Stimulated activated CD8-positive, alpha-beta memory T cell treated with anti-CD3 and anti-CD28 coated beads, Interleukin-12 subunit alpha, Interleukin-12 subunit beta, amount 100 ng/mL, for 1 hour (primary cell): ENCODE measurements at places on chromosomes 5 and 9.
A peak's percentile ranks its signal among the peaks of the same experiment; 100 is the strongest.

DNA sequence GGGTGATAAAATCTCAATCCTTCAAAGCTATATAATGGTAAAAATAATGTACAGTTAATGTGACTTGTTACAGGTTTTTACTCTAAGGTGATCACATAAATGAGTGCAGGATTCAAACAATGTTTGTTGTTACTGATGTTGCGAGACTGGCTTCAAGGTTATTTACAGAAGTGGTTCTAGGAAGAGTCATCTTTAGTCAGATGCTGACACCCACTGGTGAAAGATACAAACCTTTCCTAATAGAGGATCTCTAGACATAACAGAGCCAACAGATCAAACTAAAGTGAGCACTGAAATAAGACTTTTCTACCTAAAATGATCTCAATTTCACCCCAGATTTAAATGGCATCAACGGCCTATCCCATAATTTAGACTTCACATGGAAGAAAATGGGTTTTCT lies 20.2 kb downstream of the ARSB start:
- DNase-seq: no peak

GRCh38 chr9:79769476-79770275 lies 197.9 kb downstream of the TLE4 start:
- no peak for DNase-seq

- no peak for DNase-seq
These were observed 157.8 kb downstream of the FGF18 start for GRCh38 chr5:171577042-171577758.

- peak; percentile 41 for DNase-seq
These were observed 13.4 kb downstream of the OXCT1 start for GRCh38 chr5:41856644-41857491.

DNA sequence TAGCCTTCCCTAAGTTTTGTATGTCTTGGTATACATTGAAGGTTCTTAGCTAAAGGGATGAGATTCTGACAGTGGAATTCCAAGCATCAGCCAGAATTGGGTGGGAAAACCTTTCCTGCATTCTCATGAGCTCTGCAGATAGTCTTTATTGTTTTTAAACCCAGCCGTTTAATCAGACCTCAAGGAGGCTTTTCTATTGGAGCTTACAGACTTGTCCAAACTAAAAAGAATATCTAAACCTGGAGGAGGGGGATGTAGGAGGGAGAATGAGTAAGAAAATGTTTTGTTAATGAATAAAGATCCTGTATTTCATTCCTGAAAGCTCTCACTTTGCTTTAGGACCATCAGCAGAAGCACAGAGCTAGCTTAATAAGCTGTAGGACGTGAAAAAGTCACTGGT lies 41.7 kb downstream of the EBF1 start:
- DNase-seq: no peak

DNA sequence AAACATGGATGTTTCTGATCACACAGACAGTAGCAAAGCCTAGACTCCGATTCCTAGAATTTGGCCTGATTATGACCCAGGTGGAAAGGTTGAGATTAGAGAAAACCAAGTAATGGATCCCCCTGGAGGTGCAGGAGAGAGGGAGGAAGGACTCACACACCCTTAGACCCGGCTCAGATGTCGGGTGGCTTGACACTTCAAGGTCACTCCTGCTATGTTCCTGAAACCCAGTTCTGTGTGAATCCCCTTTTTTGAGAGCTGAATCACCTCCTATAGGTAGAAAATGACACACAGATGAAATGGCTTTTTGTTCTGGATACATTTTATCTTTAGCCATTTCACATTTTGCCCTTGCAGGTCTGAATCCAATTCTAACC lies 192.8 kb downstream of the ARRDC3 start:
- no peak for DNase-seq

DNA sequence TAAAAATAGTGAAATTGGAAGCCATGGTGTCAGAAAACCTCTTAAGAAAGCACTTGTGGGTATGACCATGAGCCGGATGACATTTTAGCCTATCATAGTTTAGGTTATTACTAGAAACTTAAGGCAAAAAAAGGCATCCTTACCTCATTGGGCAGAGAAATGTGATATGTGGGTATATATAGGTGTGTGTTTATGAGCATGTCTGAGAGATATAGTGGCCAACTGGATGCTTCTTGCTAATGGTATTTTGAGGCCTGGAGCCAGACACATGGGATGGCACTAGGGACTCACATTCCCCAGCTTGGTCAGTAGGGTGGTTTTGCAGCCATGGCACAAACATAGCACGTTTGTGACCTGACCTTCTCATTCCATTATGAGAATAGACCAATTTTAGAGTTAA lies 295.6 kb upstream of the MEF2C start:
- DNase-seq: no peak

- no peak for DNase-seq
These were observed 78.6 kb downstream of the MTREX start for GRCh38 chr5:55386356-55386755.

GRCh38 chr9:76137931-76138330 lies 247.5 kb downstream of the PCSK5 start:
- DNase-seq: no peak

DNA sequence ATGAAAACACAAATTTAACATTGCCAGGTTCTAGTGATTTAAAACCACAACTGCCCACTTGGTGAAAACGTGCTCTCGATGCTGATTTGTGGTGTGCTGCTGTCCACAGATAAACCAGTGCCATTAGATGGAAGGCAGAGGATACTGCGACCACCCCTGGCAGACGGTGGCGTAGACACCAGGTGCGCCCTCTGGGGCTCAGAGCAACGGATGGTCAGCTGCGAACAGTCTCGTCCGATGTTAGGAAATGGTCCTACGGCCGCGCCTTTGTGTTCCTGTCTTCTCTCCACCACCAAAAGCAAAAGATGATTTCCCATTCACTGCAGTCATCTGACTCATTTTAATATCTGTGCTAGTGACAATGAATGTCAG lies 43.2 kb downstream of the UBE2QL1 start:
- DNase-seq: no peak
